Smooth muscle cell of the brain vasculature (primary cell): ENCODE measurements at places on chromosomes 2 and 18.

DNA sequence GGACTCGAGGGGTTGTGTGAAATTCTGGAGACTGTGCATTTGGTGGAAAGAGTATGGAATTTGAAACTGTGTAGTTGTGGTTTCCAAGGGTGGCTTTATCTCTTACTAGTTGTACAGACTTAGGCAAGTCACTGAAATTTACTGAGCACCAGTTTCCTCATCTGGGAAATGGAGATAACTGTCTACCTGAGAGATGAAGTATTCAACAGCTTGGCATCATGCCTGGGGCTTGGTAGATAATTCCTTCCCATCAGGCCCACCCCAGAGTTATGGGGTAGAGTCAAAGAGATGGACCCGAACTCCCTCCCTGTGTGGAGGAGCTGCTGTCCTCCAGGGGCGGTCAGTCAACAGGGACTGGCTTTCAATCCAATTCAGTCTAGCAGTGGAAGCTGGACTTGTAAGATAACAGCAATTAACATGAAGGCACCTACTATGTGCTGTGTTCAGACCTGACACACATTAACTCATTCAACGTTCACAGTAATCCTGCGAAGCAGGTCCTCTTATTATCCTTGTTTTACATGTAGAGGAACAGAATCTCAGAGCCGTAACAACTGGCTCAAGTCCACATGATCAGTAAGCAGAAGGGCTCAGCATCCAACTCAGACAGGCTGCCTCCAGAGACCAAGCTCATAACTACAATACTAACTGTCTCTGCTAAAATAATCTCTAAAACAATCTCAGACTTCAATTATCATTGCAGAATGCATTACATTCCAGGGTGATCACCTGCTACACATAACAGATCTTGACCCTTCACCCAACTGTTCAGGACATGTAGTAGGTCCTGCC lies 432.1 kb downstream of the LPIN1 start:
- DNase-seq, result no peak

GRCh38 chr18:23155537-23155936 lies 20.3 kb downstream of the CABLES1 start:
- DNase-seq, result no peak

DNA sequence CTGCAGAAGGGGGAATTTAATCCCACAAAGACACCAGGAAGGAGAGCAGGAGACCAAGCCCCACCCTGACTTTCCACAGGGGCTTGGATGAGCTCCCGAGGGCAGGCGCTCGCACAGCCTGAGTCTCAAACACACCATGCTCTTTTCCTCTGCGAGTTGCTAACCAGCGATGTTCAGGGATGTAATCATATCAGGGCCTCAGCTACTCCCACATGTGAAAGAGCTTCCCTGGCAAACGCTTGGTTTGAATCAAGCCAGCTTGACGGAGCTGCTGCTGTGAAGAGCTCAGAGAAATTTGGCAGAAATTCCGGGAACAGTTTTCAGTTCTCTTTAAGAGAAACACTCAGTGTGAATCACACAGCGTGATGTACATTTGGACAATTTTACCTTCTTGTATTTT lies 385.8 kb downstream of the GALR1 start:
- DNase-seq, result no peak

- no peak for DNase-seq
Observed at GRCh38 chr18:50410008-50410407, 35.2 kb downstream of the SKA1 start.

DNA sequence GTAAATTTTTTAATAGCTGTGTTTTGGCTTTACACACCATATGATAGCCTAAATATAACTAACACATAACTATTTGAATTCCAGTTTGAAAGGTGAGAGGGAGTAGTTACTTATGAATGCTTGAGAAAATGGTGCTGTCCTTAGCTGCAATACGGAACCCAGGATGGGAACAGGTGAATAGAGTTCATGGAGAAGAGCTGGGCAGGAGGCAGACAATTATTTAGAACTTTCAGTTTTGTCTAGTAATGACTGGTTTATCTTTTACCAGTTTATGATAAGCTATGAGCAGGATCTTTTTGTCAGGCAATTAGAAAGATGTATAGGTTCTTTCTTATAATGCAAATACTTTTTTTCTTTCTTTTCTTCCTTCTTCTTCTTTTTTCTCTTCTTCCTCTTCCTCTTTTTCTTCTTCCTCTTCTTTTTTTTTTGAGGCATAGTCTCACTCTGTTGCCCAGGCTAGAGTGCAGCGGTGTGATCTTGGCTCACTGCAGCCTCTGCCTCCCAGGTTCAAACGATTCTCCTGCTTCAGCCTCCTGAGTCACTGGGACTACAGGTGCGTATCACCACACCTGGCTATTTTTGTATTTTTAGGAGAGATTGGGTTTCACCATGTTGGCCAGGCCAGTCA lies 25.9 kb downstream of the UBR3 start:
- DNase-seq, result no peak

- peak; percentile 43 for DNase-seq
Observed at GRCh38 chr2:219452361-219453317, 18.0 kb downstream of the SPEG start.

DNA sequence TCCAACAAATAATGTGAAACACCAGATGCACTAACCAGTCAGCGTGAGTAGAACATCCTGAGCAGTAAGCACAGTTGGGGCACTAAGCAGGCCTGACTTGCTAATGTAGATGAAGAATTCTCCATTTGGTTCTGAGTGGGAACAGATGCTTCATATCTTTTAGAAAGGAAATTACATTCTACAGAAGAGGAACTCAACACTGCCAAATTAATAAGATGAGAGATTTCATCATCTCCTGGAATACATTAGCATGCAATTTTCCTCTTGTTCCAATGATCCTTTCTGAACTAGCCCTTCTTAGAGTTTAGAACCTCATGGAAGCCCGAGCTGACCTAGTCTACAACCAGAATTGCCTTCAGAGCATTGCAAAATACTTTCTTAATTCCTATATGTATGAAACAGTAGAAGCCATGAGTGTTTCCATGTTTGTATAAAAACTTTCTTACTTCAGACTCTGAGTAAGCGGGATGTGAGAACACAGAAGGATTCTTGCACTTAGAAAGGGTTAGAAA lies 34.8 kb downstream of the COL5A2 start:
- no peak for DNase-seq

DNA sequence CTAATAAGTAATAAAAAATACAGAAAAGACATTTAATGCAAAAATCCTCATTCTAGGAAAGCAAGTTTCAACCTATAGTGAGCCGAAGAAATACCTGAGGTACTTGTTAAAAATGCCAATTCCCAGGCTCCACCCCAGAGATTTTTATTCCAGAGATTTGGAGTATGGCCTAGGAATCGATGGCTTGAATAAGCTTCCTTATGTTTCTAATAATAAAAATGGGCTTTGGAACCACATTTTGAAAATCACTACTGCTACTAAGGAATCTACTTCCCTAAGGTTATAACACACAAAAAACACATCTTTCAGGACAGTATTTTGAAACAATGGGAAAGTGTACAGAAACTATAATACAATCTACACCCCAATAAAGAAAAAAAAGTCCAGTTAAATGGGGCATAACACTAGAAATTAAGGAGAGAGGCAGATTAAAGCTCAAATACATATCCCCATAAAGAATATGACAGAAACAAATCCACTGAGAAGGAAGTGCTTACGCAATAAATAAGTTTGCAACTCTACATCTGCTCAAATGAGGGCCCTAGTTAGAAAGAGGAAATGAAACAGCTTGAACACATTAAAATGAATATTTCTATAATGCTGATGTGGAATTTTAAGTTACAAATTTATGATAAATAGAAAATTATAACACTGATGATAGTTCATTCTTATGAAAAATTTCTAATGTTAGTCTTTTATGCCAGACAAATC lies 103.7 kb downstream of the EPB41L3 start:
- no peak for DNase-seq

GRCh38 chr18:45249246-45249661 lies 366.0 kb upstream of the SLC14A2 start:
- no peak for DNase-seq

DNA sequence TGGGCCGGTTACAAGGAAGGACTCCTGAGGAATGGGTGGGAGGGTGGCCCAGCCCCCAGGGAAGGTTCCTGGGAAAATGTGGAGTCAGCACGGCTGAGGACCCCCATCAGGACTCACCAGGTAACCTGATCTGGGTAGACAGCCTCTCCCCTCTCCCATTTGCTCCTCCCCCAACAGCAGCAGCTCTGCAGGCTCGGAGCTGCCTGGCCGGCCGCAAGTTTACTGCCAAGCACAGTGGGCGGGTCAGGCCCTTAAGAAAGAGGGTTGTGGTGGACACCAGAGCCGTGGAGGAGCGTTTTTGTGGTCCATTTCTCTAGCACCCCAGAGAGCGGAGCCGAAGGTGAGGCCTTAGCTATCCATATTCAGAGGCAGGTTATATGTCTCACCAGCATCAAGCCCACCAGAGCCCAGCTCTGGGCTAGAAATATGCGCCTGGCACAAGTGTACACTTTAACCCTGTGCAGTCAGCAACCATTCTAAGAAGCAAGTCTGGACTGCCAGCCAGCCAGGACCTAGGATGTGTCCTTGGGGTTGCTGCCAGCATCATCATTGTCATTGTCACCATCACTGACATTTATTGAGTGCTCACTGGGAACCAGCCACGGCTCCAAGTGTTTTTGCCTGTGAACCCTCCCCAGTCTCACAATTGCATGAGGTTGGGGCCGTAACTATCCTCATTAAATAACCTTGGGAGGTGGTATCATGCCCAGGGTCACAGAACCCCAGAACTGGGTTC lies 190.1 kb downstream of the KLHL29 start:
- DNase-seq, result no peak

DNA sequence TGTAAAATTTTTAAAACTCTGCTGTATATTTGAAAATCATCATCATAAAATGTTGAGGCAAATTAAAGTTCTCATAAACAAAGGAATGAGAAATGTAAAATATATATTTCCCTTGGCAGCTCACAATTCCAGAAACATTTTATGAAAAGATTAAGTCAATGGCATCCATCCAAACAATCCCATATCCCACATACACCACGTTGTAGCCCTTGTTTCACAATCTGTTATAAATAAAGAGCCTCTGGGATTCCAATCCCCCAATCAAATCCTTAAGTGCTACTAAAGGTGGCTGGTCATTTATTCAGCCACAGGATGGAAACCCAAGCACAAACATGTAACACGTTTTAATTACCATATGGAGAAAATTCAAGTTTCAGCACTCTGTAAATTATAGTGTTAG lies 51.7 kb downstream of the GFPT1 start:
- DNase-seq, result no peak

- DNase-seq, result no peak
Observed at GRCh38 chr18:74745633-74746403, 148.1 kb downstream of the ZNF407 start.

DNA sequence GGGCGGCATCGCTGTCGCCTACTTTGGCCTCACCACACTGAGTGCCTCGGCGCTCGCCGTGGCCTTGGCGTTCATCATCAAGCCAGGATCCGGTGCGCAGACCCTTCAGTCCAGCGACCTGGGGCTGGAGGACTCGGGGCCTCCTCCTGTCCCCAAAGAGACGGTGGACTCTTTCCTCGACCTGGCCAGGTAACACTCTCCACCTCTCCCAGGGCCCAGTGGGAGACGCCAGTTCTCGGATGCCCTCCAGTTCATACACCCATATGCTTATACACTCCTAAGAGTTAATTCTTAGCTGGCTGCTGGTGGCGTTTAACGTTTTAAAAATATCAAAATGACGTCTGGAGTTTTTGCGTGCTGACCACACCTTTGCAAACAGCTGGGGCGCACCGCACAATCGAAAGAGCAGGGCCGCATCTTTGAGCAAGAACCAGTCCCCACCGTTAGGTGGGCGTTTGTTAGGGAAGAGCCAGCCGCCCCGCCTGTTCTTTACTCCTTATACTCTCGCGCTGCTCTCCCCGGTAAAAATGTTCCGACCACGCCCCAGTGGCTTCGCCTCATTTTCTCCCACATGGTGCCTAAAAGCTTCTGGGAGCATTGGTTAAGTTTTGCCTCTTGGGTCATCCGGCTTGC lies 899 bp downstream of the SLC1A4 start:
- no peak for DNase-seq

DNA sequence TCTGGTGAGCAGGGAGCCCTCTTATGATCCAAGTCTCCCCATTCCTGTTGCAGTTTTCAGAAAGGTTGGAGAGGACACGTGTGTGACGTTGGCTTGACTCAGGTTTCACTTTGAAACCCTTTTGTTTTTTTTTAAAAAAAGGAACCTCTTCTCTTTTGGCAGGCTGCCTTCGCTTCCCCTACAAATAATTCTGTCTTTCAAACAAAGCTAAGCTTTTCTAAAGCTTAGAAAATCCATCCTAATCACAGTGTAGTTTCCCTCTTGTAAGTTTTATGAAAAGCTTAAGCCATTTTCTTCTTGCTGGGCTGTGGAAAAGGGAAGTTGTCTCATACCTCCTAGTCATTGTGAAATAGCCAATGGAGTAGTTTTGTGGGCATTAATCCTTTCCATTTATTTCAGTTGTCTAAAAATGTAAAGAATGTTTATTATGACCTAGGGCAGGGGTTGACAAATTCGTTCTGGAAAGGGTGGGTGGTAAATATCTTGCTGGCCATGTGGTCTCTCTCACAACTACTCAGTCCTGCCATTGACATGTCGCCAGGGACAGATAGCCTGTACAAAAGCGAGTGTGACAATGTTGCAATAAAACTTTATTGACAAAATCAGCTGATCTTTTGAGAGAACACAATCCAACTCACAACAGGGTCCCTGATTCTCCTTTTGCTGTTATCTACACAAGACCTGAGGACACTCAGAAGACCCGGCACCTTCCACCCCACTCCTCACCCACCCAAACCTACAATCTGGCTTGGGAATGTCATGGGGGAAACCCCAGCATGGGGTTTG lies 878.8 kb downstream of the RNF144A start:
- DNase-seq, result no peak

DNA sequence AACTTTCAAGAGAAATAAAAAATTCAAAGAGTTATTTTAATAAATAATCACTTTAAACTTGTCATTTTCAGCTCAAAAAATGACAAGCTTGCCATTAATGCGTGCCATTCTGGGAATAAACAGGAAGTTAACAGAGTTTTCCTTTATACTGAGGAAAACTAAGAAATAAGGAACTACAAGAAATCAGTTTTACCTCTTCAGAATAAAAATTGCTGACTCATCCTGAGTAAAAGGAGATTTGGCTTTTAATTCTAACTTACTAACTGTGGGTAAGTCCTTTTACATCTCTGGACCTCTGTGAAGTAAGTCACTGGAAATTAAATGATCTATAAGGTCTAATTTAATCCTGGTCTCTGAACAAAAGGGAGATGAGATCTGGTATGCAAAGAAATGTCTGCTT lies 16.1 kb downstream of the CEBPZ start:
- no peak for DNase-seq

GRCh38 chr2:59068255-59068654 lies 827.1 kb upstream of the FANCL start:
- DNase-seq, result no peak
